IPS DF 6.9 (cell line): ENCODE measurements at places on chromosomes 2 and 18.

DNA sequence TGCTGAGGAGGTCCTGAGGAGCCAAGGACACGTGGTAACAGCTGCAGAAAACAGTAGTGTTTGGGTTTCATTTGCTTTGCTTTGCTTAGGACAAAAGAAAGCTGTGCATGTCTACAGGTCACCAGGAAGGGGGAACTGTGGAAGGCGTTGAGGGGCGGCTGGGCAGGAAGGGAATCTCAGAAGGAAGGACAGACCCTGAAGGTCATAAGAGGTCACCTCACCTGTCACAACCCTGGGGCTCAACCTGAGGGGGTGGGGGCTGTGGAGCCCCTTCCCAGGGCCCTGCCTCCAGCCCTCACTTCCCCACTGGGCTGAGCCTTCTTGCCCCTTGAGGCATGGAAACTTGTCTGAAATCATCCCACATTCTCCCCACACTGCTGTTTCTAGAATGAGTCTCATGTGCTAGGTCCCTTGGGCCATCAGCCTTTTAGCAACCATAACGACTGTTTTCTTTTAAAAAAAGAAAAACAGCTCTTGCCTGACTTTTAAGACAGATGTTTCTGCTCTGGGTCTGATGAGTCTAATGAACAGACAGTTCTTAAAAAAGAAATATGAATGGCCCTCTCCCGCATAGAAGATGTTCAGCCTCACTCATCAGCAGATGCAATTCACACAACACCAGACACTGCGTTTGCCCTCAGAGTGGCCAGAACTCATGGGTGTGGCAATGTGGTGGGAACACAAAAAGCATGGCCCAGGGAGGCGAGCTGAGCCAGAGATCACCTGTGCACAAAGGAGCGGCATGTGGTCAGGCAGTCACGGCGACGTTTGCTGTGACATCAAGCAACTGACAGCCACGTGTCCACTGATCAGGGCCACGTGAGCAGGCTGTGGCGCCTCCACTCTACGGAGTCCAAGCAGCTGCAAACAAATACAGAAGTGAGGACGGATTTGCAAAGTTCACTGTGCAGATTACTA, 84.0 kb downstream of the SEPTIN10 start:
- DNase-seq = no peak

- no peak for DNase-seq
Observed at GRCh38 chr2:144133936-144134665, 385.8 kb downstream of the ZEB2 start.

DNA sequence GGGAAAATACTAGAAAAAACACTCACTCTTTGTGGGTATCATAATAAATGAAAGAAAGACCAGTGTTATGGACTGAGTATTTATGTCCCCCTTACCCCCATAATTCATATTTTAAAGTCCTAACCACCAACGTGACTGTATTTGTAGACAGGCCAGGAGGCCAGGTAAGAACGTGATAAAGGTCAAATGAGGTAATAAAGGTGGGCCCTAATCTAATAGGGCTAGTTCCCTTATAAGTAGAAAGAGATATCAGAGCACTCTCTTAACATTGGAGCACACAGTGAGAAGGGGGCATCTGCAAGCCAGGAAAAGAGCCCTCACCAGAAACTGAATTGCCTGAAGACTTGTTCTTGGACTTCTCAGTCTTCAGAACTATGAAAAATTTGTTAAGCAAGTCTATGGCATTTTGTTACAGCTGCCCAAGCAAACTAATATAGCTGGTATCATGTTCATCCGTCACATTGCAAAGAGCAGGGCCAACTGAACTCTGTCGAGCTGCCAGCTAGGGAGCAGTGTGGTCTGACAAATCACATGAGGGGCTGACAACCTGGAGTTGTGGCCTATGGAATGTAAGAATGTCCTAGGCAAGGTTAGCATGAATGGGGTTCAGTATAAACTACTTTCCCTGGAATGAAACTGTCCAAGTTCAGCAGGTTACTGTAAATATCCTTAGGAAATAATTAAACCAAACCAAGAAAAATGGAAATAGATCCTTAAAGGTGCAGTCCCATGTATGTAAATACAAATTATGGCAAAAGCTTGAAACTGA, 280.9 kb downstream of the ZNF385B start:
- DNase-seq = no peak

- no peak for DNase-seq
Observed at GRCh38 chr18:51430538-51430937, 233.1 kb upstream of the MEX3C start.

DNA sequence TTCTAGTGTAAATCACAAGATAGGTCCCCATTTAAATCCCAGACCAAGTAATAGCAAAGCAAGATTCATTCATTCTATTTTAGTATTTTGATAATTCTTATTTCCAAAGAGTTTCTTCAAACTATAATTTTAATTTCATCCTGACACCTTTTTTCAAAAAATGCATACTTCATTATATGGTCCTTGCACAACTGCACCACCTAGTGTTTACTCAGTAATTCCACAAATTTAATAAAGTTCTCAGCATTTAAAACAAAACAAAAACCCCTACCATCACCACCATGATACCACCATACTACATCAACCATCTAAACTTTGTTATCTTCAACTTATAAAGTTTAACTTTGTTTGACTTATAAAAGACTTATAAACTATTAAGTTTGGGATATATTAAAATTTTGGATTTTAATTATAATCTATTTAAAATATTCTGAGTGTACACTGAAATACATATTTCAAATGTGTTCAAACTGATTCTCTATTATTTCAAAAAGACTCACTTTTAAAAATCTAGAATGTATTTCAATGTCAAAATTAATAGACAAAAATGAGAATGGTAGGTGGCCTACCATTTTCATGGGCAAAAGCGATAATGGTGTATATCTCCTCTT, 44.2 kb downstream of the WDPCP start:
- no peak for DNase-seq

DNA sequence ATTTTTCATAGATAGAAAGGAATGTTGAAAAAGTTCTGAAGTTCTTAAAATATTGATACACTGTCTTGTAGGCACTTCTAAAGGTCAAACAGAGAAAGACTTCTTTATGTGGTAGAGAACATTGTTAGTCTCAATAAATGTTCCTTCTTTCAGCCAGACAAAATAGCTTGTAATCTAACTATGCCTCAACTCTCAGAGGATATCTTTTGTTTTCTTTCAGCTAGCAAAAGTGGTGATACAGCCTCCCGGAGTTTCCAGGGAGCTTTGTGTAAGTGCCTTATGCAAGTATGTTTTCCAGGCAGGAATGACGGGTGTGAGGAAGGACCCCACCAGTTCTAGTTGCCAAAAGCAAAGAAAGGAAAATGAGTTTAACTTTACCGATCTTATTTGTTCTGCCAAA, 452.1 kb upstream of the ST6GAL2 start:
- DNase-seq = no peak

DNA sequence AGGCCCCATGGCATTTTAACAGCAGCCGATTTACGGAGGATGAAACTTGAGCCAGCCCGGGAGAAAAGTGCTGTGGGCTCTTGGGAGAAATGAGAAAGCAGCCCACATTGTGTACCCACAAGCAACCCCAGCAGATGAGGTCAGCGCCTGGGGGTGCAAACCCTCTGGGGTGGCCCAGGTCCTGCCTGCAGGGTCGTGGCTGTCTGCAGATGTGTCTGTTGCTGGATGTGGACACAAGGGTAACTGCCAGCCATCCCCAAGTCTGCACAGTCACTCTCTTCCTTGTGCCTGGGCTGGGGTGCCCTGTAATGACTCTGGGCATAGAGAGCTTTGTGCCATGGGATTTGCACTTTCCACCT, 170.8 kb downstream of the PRKCE start:
- DNase-seq = no peak

DNA sequence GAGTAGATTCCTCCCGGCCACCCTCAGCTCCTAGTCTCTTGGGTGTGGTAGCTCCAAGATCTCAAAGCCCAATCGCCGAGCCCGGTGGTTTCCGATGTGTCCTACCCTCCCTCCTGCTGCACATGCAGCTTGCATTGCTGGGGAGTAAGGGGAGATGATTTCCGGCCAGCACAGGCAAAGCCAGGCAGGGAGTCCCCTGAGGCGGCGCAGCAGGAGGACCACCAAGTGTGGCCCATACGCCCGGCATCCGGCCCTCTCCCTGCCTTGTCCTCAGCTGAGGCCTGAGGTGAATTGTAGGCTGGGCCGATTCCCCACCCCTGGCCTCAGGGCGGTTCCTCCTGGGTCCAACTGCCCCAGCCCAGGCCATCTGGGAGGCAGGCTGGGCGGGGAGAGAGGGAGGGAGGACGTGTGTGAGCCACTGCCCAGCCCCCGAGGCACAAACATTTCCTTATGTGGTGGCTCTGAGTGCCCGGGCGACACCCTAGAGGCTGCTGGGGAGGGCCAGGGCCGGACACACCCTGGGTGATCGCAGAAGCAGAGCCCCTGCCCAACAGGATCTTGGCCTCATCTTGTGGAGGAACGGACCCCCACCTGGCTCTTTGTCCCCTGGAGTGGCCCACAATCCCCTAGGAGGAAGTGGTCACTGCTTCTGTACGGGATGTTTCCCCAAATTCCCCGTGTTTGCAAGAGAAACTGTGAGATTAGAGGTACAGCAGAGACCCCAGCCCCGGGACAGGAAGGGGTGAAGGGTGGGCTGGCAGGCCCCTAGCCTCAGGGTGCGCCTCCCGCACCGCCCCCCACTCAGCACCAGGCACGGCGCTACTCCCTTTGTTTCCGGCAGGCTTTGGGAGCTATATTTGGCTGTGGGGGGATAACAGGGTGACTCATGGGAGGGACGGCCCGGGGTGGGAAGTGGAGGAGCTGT, 41.9 kb upstream of the PTMA start:
- DNase-seq = no peak
